WTC11 (cell line): ENCODE measurements at places on chromosomes 16 and 17.

- DNase-seq: no peak
Observed at GRCh38 chr16:14961405-14962186, 13.2 kb upstream of the PDXDC1 start.

- no peak for DNase-seq
Observed at GRCh38 chr17:31609331-31609730, 217.9 kb downstream of the RAB11FIP4 start.

- DNase-seq: no peak
Observed at GRCh38 chr16:84729716-84730320, 30.0 kb downstream of the USP10 start.

DNA sequence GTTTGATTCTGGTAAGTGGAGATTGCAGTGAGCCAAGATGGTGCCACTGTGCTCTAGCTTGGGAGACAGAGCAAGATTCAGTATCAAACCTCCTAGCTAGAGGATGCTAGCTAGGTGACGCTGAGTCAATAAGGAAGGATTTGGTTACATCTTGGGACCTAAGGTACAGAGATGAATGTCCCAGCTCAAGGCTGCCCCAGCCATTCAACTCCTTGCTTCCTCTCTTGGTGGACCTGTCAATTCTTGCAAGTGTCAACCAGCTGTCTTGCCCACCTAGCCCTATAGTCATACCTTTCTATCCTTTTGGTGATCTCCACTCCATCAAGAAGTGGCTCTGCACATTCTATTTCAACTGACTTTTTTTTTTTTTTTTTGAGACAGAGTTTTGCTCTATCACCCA lies 1.4 kb upstream of the MILR1 start:
- DNase-seq: no peak

DNA sequence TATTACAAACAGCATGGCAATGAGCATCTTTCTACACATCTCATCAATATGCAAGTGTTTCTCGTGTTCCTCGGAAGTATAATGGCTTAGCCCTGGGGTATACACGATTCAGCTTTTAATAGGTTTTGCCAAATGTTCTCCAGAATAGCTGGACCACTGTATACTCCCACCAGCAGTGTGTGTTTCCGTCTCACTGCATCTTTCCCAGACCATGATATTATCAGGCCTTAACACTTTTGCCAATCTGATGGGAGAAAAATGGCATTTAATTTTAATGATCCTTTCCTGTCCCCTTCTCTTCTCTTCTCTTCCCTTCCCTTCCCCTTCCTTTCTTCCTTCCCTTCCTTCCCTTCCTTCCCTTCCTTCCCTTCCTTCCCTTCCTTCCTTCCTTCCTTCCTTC lies 30.8 kb downstream of the PRKCB start:
- DNase-seq: no peak

DNA sequence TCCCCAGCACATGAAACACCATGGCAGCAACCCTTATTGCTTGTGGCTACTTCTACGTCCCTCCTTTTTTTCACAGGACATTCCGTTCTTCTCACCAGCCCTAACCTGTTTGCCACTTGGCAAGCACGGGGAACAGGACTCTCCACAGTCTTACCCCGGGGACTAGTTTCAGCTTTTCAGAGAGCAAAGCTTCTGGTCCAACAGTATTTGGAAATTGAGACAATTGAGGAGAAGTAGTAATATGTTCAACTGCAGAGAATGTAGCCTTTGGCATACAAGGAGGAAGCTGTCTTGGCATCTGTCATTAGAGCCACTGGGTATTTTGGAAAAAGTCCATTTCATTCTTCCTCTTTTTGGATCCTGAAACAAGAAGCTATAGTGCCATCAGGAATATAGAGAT lies 65.7 kb downstream of the MAP2K6 start:
- no peak for DNase-seq

GRCh38 chr16:3645108-3645503 lies 9.4 kb upstream of the DNASE1 start:
- no peak for DNase-seq

DNA sequence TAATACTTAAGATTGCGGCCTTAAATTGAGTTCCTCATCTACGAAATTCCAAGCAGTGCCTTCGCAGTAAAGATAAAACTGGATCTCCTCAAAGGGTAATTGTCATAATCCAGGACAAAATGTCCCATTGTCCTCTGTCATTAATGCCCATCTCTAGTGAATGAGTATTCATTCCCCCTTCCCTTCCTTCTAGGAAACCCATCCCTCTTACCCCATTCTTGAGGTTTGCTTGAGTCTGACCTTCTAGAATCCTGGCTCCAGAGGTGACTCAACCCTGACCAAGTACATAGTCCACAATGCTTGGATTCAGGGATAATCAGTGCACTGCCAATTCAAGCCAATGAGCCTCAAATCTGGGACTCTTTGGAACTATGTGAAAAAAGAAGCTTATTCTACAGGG lies 47.0 kb upstream of the MAF start:
- no peak for DNase-seq

GRCh38 chr16:46751381-46751780 lies 3.2 kb upstream of the MYLK3 start:
- DNase-seq: no peak

- no peak for DNase-seq
Observed at GRCh38 chr16:12704492-12705111, 99.1 kb downstream of the CPPED1 start.

DNA sequence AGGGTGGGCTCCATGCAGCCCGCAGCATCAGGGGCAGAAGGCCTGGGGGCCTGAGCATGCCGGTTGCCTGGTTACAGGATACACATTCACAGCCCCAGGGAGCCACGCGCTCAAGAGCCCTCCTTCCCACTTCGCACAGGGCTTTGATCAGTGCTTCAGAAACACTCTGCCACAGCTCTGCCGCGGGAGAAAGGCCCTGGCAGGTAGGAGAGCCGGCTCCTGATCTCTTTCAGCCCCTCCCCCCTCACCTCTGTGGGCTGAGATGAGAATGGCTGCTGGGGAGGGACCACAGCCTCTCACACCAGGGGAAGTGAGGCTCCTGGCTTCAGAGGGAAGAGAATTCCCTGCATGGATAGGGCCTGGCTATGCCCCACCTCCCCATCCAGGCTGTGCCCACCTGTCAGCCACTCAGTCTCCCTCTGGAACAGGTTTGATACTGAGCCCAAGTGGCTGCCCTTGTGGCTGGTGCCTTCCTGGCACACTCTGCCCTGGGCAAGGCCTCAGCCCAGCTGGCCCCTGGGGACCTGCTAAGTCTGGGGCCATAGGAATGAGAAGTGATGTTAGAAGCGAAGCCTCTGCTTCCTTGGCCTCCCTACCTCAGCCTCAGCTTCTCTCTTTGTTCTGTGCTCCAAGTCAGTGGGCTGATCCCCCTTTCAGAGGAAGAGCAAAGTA lies 8.6 kb downstream of the DOK4 start:
- DNase-seq: peak; percentile 44

- peak; percentile 85 for DNase-seq
Observed at GRCh38 chr17:39197380-39198185, at the start of gene CACNB1. TSS of gene CACNB1 (minus strand) at chr17:39197669. CDS start at chr17:39197495, 174 bp downstream.

DNA sequence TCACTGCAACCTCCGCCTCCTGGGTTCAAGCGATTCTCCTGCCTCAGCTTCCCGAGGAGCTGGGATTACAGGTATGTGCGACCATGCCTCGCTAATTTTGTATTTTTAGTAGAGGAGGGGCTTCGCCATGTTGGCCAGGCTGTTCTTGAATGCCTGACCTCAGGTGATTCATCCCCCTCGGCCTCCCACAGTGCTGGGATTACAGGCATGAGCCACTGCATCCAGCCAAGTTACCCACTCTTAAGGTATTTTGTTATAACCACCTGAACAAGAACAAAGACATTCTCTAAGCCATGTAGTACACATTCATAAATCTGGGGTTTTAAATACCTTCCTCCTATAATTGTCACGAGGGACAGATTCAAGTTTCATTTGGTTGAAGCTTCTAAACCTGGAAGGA lies 12.3 kb upstream of the TMEM170A start:
- no peak for DNase-seq

- no peak for DNase-seq
Observed at GRCh38 chr16:21638573-21638975, 13.8 kb downstream of the IGSF6 start.

- peak; percentile 49 for DNase-seq
Observed at GRCh38 chr17:76136276-76137000, 4.6 kb downstream of the FOXJ1 start.

GRCh38 chr16:76194616-76195015 lies 82.6 kb upstream of the CNTNAP4 start:
- DNase-seq: no peak

- DNase-seq: peak; percentile 31
Observed at GRCh38 chr16:10616756-10617640, 36.6 kb upstream of the EMP2 start.

GRCh38 chr16:27920391-27920891 lies 143.1 kb downstream of the GSG1L start:
- DNase-seq: peak; percentile 67

DNA sequence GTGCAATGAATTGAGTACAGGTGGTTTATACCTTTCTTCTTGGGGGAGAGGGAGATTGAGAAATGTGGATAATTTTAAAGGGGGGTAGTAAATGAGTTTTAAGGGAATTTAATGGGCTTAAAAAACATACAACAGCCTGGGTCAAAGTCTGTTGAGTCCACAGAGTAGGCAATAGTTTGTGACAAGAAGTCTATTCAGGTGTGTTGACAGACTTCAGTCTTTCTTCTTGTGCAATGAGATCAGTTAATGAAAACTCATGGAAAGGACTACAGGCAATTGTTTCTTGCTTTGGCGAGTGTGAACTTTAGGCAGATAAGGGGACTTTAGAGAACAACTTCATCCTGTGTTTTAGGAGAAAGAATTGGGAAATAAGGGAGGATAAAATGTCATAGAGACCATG lies 507.8 kb upstream of the CA10 start:
- DNase-seq: no peak

- DNase-seq: peak; percentile 79
Observed at GRCh38 chr17:55845385-55845784, 94.5 kb downstream of the PCTP start.

GRCh38 chr17:13003454-13003851 lies 14.4 kb downstream of the ELAC2 start:
- DNase-seq: no peak

DNA sequence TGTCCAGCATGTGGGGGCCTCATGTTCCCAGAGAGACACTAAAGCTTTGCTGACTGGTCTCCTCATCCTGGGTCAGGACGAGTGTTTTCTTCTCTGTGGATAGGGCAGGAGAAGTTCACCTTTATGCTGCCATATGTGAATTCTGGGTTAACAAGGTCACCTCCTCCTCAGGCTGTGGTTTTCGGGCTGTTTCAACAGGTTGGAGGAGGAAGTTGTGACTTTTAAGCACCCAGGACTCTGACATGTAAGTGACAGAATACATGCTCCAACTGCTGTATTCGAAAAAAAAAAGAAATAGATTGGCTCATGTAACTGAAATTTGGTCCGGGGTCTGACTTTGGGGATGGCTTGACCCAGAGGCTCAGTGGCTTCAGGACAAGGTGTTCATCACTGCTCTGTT lies 54.2 kb downstream of the SNX20 start:
- no peak for DNase-seq

DNA sequence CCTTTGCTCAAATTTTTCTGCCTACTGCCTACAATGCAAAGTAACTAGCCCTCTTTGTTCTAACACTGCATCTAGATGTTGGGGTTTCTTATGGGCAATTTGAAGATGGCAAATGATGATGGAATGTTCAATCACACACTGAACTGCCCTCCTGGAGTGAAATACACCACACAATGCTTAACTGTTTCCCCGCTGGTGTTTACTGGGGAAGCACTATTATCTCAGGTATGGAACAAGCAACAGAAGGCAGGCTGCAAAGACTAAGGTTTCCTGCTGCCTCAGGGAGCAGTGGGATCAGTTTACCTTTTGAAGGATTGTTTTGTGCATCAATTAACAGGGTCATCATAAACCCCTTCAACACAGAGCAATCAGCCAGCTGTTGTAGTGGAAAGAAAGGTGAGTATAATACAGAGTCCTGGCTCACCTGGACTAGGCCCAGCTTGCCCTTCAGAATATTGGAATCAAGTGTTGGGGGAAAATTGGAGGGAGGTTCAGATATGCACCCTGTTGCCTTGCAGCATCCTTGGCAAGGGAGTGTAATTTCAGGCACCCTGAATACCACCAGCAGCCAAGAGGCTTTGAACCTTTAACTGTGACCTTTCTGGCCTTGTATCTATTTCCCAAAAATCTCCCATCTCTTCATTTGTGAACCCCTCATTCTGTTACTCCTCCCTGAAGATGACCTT lies 105.4 kb upstream of the CDH11 start:
- DNase-seq: no peak

DNA sequence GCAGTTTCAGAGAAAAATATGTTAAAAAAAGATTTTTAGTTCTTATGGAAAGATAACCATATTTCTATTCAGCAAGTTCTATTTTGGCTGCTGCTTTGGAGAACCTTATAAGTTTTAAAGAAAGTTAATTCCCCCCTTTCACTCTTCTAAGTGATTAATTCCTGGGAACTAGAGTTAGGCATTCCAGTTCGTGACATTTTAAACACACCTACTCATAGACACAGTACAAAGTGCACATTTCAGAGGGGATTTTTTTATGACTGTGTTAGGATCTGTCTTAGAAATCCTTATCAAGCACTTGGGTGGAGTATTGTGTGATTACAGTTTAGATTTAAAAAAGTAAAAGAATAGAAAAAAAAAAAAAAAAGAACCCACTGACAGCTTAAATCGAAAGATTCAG lies 3.5 kb upstream of the CDH11 start:
- DNase-seq: no peak

- no peak for DNase-seq
Observed at GRCh38 chr16:47965439-47965838, 190.4 kb downstream of the ABCC12 start.

DNA sequence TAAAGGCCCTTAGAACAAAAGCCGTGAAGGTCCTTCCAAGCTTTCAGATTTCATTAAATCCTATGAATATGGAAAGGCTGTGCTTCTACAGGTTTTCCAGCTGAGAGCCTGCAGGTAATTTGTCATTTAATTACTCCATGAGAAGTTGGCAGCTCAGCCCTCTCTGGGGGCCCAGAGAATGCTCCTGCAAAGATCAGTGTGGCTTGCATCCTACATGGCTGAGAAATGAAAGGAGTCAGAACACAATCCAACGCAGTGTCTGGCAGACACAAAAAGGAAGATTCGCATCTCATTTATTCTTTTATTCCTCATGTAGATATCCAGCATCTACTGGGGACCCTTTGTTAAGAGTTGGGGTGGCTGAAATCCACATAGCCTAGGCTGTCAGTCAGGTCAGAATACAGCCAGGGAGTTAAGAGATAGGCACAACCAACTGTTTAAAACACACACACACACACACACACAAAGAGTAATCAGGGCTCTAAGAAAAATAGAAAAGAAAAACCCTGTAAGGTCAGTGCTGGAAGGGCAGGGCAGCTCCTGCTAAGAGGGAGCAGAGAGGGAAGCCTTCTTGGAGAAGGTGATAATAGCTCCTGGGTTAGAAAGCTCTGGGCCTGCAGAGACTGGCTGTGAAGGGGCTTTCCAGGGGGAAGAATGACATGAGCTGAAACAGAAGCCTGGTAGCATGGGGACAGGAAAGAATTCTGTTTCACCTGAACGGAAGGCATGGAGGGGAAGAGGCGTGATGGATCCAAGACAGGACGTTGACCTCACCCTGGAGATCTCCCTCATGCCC lies 46.9 kb upstream of the WSCD1 start:
- no peak for DNase-seq

GRCh38 chr16:69013991-69014390 lies 91.5 kb upstream of the HAS3 start:
- no peak for DNase-seq

- DNase-seq: no peak
Observed at GRCh38 chr16:75462806-75463205, 1.7 kb downstream of the TMEM170A start.
